ENCODE measurements at places on chromosomes 11 and 22. TPM values are rescaled to one million over a fixed set of nuclear protein-coding genes. Genes with fewer than 3 reads are reported as not detected.

DNA sequence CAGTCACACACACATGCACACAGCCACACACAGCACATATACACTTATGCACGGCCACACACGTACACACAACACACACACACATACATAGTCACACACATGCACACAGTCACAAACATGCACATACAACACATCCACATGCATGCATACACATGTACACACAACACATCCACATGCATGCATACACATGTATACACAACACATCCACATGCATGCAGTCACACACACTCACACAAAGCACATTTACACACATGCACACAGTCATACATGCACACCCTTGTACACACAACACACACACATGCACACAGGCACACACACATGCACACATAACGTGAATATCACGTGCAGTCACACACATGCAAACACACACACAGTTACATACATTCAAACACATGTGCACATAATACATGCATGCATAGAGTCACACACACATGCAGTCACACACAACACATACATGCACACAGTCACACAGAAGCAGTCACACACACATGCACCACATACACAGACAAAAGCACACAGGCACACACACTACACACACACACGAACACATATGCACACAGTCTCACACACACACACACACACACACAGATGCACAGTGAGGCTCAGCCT lies 18.8 kb downstream of the IFITM10 start:
- no peak for DNase-seq

DNA sequence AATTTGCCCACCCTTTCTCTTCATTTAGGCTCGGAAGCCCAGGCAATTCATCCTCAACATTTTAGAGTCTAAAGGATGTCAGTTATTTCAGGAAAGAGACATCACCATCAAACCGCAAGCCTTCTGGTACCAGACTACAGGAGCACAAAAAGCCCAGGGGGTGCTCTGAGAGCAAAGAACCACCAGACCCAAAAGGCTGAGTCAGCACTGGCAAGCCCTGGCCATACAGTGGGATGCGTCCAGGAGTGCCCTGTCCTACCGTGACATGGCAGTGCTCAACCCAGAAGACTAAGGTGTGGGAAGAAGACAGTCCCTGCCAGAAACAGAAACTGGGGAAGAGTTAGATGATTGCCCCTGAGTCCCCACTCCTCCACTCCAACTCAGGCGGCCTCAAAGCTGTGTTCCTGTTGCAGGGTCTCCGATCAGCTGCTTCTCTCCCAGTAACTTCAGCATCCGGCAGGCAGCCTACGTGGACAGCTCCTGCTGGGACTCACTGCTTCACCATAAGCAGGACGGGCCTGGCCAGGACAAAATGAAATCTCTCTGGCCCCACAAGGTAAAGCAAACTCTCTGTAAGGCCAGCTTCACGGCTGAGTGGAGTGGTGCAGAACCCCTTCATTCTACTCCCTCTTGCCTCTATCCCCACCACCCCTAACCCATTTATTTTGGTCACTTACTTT lies 1.5 kb downstream of the PANX3 start:
- DNase-seq, result no peak

DNA sequence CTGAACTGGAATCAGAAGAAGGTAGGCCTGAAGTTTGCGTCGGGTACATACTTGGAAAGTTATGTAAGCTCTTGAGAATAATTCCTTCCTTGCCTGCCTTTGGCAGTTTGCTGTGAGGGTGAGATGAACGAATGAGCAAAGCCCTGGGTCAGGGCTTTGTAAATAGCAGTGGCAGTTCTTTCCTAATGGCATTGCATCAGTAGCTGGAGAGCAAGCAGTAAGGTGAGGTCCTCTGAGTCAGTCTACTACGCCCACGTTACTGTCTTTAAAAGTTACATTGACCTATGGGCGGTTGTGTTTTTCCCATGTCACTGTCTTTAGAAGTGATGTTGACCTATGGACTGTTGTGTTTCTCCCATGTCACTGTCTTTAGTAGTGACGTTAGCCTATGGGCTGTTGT lies 179.1 kb upstream of the E2F8 start:
- peak; percentile 50 for DNase-seq

- DNase-seq, result no peak
Measured at GRCh38 chr11:67400942-67401494, 640 bp downstream of the PPP1CA start.

The KDM4E gene
- total RNA-seq, result not detected

The OR52I2 gene
- total RNA-seq, result not detected
